ENCODE measurements at places on chromosomes 4 and X.

DNA sequence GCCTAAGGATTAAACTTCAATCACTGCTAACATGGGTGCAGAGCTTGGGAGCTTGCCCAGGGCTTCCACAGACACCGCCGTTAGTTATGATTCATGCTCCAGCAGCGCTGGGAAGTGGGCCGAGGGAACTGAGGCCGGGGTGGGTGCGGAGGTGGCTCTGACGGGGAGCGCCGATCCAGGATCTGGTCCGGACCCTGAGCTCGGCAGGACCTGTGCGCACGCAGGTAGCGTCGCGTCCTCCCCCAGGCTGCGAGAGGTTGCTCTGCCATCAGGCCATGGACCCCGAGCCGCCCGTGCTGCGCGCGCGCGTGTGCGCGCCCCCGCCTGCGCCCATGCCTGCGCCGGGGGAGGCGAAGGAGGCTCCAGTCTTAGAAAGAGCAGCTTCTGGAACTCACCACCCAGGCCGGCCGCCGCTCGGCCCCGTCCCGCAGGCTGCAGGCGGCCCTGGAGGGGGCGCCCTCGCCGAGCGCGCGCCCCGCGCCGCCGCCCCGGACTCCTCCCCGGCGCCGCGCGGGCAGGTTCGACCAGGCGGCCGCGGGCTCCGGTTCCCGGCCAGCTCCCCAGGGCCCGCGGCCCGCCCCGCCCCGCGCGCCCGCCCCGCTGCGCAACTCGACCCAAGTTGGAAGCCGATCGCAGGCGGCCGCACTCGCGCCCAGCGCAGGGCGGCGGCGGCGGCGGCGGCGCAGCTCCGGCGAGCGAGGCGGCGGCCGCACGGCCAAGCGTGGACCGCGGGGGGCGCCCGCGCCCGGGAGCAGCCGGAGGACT, 732 bp upstream of the ADRA2C start:
- peak; percentile 43 for DNase-seq

GRCh38 chrX:66547847-66548369, 91.0 kb downstream of the EDA2R start:
- no peak for DNase-seq

GRCh38 chrX:22357621-22358020, 84.9 kb downstream of the CBLL2 start:
- DNase-seq, result peak; percentile 26

DNA sequence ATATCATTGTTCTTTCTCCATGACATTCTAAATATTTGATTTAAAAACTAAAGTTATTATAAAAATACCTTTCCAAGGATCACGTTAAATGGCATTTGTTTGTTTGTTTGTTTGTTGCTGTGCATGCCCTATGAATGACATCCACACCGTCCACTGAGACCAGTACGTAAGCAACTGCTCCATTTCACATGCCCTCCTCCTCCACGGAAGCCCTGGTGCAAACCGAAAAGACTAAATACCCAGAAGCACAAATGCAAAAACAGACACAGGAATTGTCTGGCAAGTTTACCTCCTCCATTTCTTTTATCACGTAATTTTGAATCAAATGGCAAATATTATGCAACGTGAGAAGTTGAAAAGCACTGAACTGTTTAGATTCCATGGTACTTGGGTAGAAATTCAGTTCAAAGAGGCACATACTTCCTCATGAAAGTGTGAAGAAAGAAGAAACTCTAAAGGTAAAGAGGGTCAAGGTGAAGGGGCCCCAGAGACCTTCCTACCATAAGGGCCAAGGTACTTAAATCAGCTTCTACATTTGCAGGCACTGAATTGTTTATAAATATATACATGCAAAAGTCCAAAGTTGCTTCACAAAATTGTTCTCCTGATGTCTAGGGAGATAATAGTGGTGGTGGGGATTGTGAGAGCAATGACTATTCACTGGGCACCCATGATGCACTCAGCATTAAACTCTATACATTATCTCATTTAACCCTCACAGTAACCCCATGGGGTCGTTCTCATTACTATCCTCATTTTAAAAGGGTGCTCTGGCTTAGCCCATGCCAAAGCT, 23.4 kb downstream of the IRF2 start:
- DNase-seq, result no peak

- DNase-seq, result peak; percentile 72
Measured at GRCh38 chr4:6548201-6548881, 26.6 kb upstream of the MAN2B2 start.

DNA sequence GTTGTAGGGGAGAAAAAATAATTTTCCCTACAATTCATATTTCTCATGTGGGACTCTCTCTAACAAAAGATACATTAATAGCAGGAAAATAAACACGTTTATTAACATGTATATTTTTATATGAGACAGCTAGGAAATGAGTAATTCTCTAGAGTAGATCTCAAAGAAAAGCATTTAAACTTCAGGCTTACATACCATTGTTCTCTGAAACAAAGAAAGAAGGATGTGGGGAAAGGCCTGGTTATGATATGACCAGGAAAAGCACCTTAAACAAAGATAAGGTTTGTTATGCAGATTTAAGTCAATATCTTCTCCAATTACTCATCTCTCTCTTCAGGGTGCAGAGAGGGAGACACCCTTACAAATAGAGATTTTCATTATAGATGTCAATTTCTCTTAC, 131.3 kb downstream of the SLC7A11 start:
- no peak for DNase-seq

DNA sequence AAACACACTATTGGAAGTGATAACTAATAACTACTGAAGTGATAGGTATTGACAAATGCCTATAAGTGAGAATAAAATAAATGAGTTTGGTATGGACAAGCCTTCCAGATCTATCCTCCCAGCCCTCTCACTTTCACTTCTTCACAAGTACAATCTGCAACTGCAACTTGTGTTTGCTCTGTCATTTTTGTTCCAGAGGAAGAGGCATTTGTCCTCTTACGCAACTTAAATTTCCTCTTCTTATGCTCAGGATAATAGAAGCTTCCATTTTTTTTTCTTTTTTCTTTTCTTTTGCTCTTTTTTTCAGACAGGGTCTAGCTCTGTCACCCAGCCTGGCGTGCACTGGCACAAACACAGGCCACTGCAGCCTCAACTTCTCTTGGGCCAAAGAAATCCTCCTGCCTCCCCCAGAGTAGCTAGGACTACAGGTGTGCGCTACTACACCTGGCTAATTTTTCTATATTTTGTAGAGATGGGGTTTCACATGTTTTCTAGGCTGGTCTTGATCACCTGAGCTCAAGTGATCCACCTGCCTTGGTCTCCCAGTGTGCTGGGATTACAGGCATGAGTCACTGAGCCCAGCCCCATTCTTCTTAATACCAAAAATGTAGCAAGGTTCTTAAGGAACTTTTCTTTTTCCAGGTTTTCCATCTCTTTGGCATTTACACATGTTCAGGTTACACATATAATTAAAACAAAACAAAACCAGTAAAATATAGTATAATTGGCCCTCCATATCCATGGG, 73.1 kb downstream of the PDGFC start:
- peak; percentile 68 for DNase-seq

DNA sequence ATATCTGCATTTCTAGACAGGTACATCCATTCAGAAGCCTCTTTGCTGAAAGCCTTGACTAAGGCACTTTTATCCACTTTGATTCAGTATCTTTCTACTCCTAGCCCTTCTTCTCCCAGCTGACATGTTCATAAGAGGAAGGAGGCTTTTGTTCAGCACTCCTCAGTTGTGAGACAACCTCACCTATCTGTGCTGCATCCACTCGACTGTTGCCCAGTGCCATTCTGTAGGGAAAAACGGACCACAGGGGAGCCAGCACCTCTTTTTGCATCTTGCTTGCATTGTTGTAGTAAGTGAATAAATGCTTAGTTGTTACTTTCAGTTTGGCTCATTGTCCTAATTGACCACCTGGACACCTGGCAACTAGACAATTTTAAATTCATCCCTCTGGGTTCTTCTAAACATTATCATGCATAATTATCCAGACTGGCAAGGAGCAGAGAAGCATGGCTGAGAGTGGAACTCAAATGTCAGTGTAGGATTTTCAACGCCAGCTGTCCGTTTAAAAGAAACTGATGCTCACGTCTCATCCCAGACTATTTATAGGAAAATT, 83.8 kb upstream of the BOD1L1 start:
- DNase-seq, result no peak

GRCh38 chr4:147765121-147765529, 33.2 kb downstream of the ARHGAP10 start:
- no peak for DNase-seq

- no peak for DNase-seq
Measured at GRCh38 chr4:48129307-48130014, 4.6 kb downstream of the TXK start.

- no peak for DNase-seq
Measured at GRCh38 chr4:113763029-113763285, 1.4 kb upstream of the CAMK2D start.

GRCh38 chr4:47031011-47031678, at the start of gene GABRB1:
Gene GABRB1 (plus strand): TSS chr4:47031567.
- peak; percentile 72 for DNase-seq

- DNase-seq, result no peak
Measured at GRCh38 chrX:114712466-114712865, 128.6 kb downstream of the HTR2C start.

DNA sequence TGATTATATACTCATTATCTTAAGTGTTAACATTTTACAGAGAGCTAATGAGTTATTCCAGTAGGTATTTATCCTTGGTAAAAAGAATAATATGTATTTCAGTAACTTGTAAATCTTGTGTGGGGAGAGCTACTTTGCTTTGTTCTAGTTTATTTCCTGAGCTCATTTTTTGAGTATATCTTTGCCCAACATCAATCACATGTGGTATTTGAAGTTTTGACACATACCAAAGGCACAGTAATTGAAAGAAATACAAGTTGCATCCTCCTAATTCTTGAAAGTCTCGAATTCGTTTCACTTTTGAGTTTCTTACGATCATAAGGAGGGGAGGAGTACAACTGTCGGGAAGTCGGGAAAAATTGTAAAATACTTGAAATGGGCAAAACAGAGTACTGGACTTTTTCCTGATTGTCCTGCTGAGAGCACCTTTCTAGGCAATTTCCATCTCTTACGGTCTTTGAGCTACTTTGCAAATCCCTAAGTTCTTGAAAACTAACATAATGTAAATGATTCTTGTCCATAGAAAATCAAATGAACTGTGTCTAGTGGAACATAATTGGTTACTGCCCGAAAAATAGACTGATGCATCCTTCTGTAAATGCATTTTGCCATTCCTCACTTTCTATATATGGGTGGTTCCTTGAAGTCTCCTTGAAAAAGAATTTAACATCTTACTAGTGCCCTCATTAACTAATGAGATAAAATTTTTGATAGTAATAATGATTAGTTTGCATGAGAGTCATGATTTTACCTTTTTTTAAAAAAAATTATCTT, 20.6 kb downstream of the CLTRN start:
- DNase-seq, result no peak

DNA sequence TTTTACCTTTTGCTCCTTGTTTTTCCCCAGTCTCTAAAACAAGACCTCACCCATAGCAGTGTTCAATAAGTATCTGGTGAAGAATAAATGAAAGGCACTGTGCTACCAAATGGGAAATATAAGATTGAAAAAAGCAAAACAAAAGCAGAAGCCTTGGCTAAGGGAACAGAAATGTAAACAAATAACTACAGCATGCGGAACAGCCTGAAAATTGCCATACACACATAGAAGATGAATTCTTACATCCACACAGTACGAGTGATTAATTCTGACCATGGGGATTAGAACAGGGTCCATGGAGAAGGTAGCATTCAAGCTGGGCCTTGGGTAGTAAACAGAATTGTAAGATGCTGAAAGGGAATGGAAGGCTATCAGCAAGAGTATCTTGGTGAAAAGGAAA, 40.5 kb downstream of the TMEM150C start:
- no peak for DNase-seq

GRCh38 chrX:106725931-106726330, 570 bp upstream of the RNF128 start:
- no peak for DNase-seq

GRCh38 chr4:24055623-24056022, 165.8 kb upstream of the PPARGC1A start:
- DNase-seq, result no peak

DNA sequence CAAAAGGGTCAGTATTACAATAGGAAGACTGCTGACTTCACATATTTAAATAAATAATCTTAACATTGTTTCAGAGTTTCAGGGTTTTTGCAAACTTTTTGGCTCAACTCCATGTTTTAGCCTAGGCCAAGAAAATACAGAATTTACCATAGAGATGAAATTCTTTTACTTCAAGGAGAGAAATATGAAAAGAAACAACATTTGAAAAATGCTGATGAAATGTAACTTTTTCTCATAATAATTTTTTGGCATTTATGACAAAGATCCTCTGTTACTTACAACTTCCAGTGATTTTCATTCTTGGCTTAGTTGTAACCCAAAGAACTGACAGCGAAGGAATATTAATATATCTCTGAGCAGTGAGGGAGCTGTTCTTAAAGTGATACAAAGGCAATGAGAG, 316.1 kb upstream of the EMCN start:
- no peak for DNase-seq

DNA sequence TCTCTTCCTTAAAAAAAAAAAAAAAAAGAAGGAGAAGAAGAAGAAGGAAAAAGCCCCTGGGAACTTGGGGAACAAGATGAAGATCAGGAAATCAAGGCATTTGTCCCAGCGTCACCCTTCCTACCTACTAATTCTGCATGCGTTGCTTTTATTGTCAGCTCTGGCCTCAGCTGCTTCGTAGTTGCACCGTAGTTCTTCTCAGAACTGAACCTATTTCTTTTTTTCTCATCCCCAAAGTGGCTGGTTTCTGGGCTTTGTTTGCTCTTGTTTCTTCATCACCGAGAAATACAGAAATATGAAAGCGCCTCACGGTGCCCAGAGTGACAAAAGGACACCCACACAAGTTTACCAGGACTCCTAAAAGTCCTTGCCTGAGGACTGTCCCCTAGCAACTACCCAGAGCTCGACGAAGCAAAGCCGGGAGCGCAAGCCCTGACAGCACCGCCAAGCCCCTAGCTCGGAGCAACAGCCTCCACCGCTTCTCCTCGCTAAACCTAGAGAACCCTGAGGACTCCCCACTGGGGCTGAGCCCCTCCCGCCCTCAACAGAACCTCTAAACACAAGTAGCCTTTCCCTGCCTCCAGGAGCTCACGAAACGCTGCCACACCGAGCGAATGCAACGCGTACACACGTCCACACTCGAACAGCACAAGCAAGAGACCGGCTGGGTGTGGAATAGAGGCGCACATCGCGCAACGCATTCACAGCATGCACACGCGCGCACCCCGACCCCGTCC, 710 bp downstream of the PRKG2 start:
- peak; percentile 61 for DNase-seq

DNA sequence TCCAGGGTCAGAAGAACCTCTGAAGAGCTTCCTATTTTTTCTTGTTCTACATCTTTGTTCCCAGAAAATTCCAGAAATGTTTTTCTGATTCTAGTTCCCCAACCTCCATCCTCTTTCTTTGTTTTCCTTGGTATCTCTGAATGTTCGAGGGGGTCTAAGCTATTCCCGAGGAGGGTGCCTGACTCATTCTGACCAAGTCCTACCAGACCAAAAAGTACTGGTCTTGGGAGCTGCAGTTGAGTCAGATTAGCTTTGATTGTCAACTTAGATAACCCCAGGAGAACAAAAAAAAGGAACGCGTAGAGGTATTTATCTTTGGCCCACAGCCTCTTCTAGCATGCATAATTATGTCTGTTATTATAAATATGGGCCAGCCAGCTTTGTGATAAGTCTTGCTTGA, 12.1 kb upstream of the TENM3 start:
- DNase-seq, result no peak

All from choroid plexus epithelial cell (primary cell).